Activated CD8-positive, alpha-beta memory T cell treated with anti-CD3 and anti-CD28 coated beads for 36 hours (primary cell): ENCODE measurements at places on chromosomes 12 and 14. TPM values are rescaled to one million over a fixed set of nuclear protein-coding genes. Genes with fewer than 3 reads are reported as not detected.

SIRT4 gene
- total RNA-seq = 2.5 TPM

SERPINA1 gene
- total RNA-seq = 0.27 TPM

KLHL33 gene
- 0.06 TPM for total RNA-seq

CDKN3 gene
- total RNA-seq = 54.6 TPM

KCNA5 gene
- total RNA-seq = not detected

DCN gene
- not detected for total RNA-seq

INSM2 gene
- not detected for total RNA-seq

FOXG1 gene
- not detected for total RNA-seq

PLEKHG7 gene
- total RNA-seq = not detected

OR4E2 gene
- total RNA-seq = not detected
